ENCODE measurements at places on chromosomes 16 and 17.

GRCh38 chr17:7502171-7502847, 18.1 kb downstream of the POLR2A start:
- no peak for DNase-seq

- no peak for DNase-seq
Observed at GRCh38 chr17:17304521-17304985, 1.4 kb downstream of the NT5M start.

DNA sequence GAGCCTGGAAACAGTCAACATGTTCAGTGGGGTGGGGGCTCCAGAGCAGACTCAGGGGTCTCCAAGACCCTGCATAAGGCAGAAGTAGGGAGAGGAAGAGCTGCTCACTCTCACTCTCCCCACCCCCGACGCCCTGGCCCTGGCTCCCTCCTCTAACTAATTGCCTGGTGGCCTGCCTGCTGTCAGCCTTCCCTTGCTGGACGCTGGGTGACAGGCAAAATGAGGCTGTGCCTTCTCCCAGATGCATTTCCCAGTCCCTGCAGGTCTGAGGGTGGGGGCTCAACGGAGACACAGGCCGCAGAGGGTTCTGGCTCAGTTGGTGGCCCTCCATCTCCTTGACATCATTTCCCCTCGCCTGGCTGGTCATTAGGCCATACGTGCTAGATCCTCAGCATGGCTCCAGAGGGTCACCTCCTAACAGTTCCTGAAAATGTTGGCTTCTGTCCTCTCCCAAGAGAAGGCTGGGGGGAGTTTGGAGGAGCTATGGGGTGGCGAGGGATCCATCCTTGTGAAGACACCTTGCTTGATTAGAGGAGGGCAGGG, 1.4 kb downstream of the FMNL1 start:
- DNase-seq: no peak

GRCh38 chr17:12637015-12637414, 28.7 kb upstream of the MYOCD start:
- DNase-seq: no peak

DNA sequence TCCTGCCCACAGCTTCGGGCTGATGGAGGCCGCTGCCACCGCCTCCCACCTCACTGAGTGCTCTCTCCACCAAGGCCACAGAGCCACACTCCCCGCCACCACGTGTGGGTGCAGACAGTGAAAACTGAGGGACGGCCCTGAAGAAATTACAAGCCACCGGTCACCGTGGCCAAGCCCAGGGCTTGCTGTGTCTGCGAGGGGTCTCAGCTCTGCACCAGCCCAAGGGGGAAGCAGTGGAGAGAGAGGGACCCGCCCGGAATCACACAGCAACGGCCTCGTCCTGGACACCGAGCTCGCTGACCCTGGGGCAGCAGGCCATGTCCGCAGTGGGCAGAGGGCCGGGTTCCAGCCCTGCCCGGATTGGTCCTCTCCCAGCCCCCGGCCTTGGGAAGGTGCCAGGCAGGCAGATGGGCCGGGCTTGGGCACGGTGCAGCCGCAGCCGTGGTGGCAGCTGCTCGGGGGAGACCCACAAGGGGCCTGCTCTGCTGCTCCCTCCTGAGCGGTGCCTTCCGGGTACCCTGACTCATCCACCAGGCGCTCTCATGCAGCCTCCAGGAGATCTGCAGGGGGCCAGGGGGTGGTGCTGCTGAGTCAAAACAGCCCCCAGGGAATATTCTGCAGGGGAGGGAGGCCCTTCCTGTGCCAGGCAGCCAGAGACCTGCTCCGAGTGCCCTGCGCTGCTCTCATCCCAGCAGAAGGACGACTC, 52.0 kb downstream of the CBFA2T3 start:
- DNase-seq: no peak

DNA sequence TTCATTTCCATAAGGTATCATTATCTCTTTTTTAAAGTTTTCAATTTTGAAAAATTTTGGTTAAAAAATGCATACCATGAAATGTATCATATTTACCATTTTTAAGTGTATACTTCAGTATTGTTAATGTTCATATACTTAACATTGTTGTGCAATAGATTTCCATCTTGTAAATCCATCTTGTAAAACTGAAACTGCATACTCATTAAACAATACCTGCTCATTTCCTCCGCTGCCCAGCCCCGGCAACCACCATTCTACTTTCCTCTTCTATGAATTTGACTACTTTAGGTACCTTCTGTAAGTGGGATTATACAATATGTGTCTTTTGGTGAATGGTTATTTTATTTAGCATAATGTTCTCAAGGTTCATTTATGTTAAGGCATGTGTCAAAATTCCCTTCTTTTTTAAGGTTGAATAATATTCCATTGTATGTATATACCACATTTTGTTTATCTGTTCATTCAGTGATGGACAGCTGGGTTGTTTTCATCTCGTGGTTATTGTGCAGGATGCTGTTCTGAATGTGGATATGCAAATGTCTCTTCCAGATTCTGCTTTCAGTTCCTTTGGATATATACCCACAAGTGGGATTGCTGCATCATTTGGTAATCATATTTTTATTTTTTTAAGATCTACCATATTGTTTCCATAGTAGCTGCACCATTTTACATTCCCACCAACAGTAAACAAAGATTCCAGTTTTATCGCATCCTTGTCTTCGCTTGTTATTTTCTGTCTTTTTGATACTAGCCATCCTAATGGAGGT, 6.7 kb downstream of the CCL2 start:
- DNase-seq: no peak

GRCh38 chr17:55648086-55648485, 74.6 kb downstream of the TMEM100 start:
- DNase-seq: no peak

- no peak for DNase-seq
Observed at GRCh38 chr17:59786213-59786535, 78.7 kb downstream of the VMP1 start.

DNA sequence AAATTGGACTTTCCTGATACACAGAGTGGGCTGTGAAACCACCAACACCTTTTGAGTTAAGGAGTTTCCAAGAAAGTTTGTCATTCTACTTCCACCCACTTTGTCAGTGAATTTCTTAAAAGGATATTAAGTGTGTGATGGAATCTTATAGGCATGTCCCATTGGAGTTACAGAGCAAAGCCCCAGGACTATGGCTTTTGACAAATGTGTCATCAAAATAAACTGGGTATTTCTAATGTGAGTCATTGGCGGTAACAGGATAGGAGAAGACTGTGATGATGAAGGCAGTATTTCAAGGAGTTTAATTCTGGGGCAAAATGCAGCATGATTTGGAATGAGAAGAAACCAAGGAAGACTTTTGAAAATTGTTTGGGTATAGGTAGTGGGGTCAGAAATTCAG, 1013.8 kb upstream of the EEF2KMT start:
- no peak for DNase-seq

- DNase-seq: no peak
Observed at GRCh38 chr17:78729641-78730040, 52.4 kb downstream of the CYTH1 start.

DNA sequence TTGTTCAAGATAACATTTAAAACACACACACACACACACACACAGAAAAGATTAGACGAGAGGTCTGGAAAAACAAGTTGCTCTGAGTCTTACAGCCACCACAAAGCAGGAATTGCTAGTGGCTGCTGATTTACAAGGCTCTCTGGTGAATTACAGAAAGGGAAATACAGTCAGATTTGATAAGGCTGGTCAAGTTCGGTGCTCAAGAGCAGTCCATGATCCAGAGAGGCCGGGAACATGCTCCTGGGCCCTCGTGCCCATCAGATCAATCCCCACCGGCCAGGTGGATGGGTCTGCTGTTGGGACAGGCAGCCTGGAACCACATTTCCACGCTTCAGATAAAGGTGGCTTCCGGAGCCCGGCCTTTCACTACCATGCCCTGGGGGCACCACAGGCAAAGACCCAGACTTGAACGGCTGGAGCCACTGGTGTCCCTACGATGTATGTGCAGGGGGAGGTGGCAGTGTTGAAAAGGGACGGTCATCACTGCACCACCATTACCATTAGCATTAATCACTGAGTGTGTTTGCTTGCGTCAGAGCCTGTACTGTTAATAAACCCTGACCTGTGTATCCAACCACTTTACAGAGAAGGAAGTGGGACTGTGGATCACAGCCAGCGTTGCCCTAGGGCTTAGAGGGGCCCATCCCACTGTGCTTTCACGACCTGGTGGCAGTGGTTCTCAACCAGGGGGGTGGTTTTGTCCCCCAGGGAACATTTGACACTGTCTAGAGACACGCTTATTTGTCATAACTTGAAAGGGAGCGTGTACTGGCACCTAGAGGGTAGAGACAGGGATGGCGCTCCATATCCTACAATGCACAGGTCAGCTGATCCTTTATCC, 95.1 kb downstream of the XYLT1 start:
- DNase-seq: no peak

- no peak for DNase-seq
Observed at GRCh38 chr17:51256101-51256500, 3.7 kb downstream of the MBTD1 start.

DNA sequence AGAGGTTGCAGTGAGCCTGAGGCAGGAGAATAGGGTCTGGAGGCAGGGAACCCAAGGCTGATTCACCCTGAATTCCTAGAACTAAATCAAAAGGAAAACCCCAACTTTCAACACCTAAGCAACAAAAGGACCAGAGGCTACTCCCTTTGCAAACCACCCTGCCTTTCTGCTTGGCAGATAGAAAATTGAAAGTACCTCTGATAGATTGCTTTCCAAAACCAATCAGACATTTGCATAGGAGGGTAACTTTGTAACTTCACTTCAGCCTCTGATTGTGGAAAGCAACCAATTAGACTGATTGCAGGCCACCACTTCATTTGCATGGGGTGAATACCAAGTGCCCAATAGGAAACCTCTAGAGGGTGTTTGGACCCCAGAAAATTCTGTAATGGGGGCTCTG, 10.9 kb upstream of the TMEM98 start:
- no peak for DNase-seq

DNA sequence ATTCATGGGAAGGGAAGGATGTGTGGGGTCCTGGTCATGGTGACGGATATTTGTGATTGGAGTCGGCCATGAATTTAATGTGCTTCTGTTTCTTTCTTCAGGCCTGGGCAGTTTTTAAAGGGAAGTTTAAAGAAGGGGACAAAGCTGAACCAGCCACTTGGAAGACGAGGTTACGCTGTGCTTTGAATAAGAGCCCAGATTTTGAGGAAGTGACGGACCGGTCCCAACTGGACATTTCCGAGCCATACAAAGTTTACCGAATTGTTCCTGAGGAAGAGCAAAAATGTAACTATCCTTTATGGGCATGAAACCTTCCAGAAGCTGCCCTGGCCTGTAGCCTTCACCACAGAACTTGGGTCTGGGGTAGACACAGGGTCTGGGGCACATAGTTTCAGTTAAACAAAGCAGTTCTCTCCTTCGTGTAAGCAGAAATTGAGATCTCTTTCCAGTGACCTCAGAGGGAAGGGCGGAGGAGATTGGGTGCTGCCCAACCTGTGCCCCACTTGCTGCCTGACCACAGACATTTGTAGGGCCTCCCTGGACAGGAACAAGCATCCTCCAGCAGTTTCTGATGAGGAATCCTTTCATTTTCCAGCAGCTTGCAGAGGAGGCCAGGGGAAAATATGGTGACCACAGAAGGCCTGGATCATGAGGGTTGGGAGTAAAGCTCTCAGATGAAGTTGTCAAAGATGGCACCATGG, 10.1 kb downstream of the IRF8 start:
- no peak for DNase-seq

GRCh38 chr16:2235695-2236336, 428 bp upstream of the DNASE1L2 start:
- no peak for DNase-seq

GRCh38 chr17:29032857-29033197, 10.1 kb upstream of the PIPOX start:
- no peak for DNase-seq

- peak; percentile 26 for DNase-seq
Observed at GRCh38 chr16:79283578-79283977, 317.0 kb downstream of the MAF start.

- DNase-seq: no peak
Observed at GRCh38 chr17:77160875-77161530, 20.2 kb downstream of the SEC14L1 start.

All from activated T-helper 9 cell treated with anti-CD3 and anti-CD28 coated beads, Interleukin-2, amount 50 U/mL, for 16 hours (primary cell).